Fibroblast of mammary gland (primary cell): ENCODE measurements at places on chromosomes 6 and 20.

GRCh38 chr20:49691818-49692568 is 21.7 kb downstream of the B4GALT5 start:
- DNase-seq: no peak

DNA sequence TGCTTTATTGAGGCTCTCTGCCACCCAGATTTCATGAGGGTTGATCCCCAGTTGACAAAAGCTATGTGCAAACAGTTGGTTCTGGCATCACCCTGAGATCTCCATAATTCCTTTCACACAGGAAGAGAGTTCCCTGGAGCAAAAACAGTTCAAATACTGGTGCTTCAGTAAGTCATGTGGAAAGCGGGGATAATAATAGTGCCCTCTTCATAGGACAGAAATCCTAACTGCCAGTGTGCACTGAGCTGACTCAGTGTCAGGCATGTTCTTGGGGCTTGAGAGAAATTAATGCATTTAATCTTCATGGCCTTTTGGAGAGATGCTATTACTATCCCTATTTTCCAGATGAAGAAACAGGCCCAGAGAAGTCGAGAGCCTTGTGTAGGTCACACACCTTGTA is 7.9 kb upstream of the SLC52A3 start:
- no peak for DNase-seq

DNA sequence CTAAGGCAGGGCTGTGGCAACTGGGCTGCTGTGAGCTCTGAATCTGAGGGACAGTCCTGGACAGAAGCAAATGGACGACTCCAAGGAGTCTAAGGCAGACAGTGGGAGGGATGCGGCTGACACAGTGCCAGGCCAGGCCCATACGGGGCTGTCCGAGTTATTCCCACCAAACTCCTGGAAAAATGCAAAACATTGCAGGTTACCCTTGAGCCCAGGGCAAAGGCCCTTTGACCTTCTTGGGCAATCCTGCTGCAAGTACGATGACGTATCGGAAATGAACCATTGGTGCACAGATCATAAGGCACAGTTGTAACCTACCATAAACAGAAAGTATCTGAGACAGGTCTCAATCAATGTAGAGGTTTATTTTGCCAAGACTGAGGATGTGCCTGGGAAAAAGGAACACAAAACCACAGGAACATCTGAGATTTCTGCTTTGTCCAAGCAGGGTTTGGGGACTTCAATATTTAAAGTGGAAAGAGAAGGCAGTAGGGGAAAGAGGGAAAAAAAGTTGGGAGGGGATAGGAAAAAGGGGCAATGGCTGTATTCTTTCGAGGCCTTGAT is 118.9 kb downstream of the DACT2 start:
- DNase-seq: no peak

DNA sequence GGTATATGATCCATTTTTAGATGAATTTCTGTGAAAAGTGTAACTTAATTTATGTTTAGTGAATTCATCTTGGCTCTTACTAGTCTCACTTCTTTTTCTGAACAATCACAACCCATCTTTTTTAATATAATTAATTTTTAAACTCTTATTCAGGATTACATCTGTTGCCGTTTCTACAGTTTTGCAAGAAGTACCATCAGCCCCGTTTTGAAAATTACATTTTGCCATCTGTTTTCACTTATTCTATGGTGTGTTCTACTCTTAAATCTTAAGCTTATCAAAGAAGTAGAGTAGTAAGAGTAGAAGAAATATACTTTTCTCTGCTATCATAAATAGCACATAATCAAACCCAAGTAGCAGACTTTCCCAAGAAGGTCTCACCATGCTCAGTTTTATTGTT is 70.1 kb downstream of the ZNF292 start:
- no peak for DNase-seq

DNA sequence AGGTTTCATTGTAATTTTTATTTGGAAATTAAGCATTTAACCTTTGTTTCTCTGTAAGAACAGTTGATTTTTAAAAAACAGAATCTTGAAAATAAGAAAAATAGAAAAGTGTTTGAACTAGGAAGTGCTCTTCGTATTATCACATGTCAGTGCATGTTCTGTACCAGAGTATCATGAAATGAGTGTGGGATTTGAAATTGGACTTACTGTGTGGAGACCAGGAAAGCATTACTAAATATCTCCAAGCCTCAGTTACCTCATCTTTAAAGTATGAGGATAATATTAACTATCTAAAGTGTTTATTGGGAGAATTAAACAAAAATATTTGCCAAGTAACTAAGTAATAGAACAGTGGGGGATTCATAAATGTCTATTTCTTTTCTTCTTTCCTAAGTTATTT is 156.9 kb upstream of the FLRT3 start:
- no peak for DNase-seq

GRCh38 chr6:132491303-132491702 is 21.6 kb downstream of the STX7 start:
- DNase-seq: peak; percentile 90

DNA sequence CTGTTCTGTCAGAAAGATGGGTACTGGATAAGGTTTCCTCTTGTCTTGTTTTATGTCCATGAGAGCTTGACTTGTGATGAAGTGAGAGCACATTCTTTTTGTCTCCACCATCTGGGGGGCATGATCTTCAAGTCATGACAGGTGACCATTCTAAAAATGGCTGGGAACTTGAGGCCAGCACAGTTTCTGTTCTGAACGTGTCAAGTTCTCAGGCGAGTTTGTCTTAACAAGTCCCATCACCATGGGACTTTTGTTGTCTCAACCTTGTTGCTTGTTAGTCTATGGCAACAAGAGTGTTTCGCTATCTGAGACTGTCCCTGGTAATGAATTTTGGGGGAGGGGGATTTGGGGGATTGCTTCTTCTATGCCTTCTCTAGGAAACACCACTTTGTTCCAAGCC is 25.6 kb upstream of the ENPP4 start:
- DNase-seq: no peak

DNA sequence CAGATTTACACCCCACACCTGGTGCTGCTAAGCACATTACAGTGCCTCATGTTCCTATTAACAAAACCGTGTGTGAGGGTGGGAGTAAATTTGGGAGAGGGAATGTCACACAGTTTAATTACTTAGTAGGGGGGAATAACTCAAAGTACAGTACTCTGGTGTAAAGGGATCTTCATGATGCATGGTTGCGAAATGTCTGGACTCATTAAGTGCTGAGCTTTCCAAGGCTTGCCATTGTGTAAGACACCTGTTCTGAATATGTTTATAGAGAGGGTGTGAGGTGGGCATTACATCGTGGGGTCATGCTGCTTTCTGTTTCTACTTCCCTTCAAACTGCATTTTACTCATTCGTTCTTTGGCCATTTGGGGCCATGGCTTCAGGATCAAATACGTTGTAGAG is 181.2 kb downstream of the ADGRG6 start:
- peak; percentile 40 for DNase-seq

GRCh38 chr20:3158968-3159431 is 665 bp downstream of the FASTKD5 start:
- DNase-seq: peak; percentile 17

GRCh38 chr20:40319741-40320516 is 369.1 kb downstream of the MAFB start:
- no peak for DNase-seq

DNA sequence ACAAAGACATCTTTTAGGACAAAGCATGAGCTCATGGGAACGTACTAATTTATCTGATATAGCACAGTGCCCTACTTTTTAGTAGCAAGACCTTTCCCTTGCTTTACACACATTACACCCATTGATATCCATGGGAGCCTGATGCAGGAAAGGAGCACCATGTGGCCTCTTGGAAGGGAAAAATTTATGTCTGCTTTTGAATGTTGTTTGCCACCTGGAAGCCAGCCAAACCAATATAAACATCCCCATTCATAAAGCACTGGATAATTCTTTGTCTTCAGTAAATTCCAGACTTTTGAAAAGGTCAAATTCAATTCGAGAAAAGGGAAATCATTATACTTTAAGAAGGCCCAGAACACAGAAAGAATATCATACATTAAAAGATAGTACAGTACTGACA is 152.3 kb upstream of the BEND6 start:
- DNase-seq: peak; percentile 57

DNA sequence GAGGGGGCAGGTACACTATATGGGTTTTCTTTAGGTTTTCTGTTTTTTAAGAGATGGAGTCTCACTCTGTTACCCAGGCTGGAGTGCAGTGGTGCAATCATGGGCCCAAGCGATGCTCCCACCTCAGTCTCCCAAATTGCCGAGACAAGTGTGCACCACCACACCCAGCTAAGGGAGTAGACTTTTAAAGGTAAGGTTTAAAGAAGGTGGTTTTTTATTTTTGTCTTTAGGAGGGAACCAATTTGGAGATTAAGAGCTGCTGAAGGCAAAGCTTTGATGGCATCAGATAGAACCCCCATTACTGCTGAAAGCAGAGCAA is 7.9 kb downstream of the SRSF6 start:
- no peak for DNase-seq

- DNase-seq: no peak
These were observed 189.1 kb upstream of the SUPT3H start for GRCh38 chr6:45566882-45567281.

- DNase-seq: peak; percentile 65
These were observed 2.7 kb upstream of the MICA start for GRCh38 chr6:31400467-31401289.

- no peak for DNase-seq
These were observed 39.8 kb upstream of the GCLC start for GRCh38 chr6:53584726-53585125.

GRCh38 chr6:21383450-21384085 is 210.0 kb upstream of the SOX4 start:
- no peak for DNase-seq

GRCh38 chr6:13611715-13612114 is 3.4 kb upstream of the NOL7 start:
- no peak for DNase-seq

DNA sequence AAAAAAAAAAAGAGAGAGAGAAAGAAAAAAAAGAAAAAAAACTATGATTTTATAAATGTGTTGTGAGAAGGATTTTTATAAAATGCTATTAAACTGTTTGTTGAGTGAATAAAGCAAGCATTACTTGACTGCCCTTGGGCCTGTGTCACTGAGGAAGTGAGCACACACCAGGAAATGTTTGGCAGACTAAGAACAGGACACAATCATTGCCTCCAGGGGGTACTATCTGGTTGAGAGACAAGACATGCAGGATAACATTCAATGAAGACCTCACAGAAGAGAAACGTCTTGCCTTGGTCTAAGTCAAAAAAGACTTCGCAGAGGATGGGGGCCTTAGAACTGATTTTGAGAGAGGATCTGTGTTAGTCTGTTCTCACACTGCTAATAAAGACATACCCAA is 40.6 kb downstream of the MTFR2 start:
- no peak for DNase-seq

DNA sequence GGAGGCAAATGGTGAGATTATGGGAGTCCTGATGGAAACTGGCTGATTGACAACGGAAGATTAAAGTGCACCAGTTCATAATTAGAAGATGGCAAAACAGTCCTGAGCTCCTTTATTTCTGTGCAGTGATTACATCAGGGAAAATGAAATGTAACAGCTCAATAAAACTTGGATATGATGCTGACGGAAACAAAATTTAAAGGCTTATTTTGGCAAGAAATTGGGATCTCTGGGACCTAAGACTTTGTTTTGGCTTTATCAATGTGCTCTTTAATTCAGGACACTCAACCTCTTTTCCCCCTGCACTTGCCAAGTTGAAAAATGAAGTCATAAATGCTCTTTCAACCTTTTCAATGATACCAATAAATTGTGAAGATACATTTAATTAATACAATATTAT is 226.8 kb downstream of the C6orf118 start:
- DNase-seq: no peak

DNA sequence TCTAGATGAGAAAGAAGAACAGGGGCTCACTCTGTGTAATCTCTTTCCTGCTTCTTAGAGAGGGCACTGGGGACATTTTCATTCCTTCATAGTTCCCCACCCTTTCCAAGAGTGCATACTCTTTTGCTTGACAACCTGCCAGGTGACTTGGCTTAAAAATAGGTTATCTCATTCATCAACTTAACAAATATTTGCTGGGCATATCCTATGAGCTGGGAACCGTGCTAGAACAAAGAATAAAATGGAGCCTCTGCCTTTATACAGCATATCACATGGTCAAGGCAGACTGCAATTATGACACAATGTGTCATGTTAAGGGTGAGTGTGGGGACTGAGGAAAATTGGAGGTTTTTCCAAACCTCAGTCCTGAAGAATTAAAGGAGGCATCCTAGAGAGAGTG is 209.8 kb upstream of the FOXA2 start:
- DNase-seq: no peak

GRCh38 chr20:41621421-41621820 is 3.2 kb upstream of the CHD6 start:
- DNase-seq: no peak

- no peak for DNase-seq
These were observed 25.0 kb downstream of the SIRPA start for GRCh38 chr20:1920252-1920651.

DNA sequence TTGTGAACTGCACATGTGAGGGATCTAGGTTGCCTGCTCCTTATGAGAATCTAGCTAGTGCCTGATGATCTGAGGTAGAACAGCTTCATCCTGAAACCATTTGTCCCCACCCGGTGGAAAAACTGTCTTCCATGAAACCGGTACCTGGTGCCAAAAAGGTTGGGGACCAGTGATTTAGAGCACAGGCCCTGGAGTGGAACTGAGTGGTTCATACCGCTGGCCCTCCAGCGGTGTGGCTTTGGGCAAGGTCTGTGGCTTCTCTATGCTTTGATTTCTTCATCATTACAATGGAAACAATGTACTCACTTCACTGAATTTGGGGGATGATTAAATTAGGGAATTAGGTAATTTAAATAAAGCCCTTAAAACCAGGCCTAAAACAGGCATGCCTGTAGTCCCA is 36.3 kb downstream of the CD164 start:
- no peak for DNase-seq

GRCh38 chr6:26056583-26057350 is 30.5 kb upstream of the HFE start:
- peak; percentile 31 for DNase-seq

DNA sequence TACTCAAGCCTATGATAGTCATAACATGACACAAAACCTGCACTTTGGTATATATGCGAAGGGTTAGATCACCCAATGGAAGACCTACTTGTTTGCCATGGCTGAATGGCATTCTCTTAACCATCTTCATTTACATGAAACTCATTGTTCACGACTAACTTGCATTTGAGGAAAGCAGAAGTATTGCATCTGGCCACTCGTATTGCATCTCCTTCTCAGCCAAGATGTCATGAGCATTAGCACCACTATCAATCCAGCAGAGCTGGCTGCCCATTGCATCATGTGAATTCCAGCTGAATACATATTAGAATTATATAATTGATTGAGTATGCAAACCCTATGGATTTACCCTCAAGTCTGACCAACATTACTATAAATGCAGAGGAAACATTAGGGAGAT is 390.2 kb downstream of the LAMA2 start:
- no peak for DNase-seq

GRCh38 chr6:107594736-107595135 is 104.8 kb downstream of the SOBP start:
- DNase-seq: no peak
